ENCODE measurements at places on chromosomes 7 and 10.

- no peak for DNase-seq
These were observed 12.7 kb upstream of the HECW1 start for GRCh38 chr7:43099750-43100149.

DNA sequence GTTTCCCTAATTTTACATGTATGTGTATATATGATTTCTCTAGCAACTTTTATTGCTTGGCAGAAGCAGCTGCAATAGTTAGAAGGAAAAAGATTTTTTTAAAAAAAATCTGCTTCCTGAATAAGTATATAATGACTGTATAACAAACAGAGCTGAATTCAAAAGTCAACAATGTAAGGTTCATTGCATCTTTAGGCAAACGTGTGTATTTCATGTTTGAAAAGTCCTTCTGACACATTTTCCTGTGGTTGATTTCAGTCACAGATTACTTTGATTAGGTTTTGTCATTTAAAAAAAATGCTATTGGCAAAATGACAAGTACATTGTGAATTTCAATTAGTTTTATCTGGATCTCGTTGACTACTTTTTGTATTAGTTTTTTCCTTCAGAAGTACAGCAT, 231.0 kb downstream of the CSTF2T start:
- no peak for DNase-seq

DNA sequence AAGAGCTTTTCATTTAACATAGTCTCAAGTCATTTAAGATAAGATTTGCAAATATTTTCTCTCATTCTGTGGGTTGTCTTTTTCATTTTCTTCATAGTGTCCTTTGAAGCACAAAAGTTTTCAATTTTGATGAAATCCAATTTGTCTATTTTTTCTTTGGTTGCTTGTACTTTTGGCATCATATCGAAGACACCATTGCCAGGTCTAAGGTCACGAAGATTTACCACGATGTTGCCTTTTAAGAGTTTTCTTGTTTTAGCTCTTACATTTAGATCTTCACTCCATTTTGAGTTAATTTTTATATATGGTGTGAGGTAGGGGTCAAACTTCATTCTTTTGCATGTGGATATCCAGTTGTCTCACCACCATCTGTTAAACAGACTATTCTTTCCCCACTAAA, 34.7 kb downstream of the TMEM270 start:
- DNase-seq, result no peak

DNA sequence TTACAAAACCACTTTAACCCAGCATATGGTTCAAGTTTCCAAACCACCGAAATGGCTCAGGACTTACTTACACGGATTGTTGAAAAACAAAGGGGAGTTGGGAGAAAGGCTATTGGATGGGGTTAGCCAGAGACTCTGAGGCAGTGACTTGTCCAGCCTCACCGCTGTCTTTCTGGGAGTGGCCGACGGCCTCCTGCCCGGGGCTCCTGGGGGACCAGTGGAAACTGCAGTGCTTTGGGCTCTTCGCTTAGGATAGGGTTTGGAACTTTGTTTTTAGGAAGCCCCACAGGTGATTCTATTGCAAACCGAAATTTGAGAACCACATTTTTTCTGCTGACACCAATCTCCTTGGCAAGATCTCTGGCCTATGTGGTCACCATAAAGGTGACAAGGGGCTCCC, 38.1 kb upstream of the R3HCC1L start:
- no peak for DNase-seq

DNA sequence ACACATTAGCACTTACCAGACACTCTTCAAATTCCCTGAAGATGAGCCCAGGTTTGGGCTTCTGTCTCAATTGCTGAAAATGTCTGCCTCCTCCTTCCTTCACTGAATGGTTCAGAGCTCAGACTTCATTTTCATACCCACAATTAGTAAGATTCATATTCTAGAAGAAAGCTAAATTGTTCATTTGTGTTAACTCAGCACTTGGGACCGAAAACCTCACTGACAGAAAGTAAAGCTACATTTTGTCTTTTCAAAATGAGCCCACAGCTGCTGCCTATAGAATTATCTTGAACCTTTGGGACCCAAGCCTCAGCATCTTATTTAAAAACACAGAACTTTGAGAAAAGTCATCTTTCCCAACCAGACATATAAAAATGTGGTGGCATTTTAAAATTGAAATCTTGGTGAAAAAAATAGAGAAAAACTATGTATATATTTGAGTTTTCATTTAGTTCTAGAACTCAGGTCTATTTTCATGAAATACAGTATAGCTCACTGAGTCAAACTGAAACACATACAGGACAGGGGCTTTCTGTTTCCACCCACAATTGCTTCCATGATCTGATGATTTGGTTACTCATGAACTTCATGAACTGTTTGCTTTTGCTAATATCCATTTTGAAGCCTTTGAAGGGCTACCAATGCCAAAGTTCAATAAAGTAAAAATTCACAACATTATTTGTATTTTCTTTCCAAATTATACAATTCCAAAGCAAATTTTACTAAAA, 119.1 kb upstream of the PFKP start:
- DNase-seq, result no peak

DNA sequence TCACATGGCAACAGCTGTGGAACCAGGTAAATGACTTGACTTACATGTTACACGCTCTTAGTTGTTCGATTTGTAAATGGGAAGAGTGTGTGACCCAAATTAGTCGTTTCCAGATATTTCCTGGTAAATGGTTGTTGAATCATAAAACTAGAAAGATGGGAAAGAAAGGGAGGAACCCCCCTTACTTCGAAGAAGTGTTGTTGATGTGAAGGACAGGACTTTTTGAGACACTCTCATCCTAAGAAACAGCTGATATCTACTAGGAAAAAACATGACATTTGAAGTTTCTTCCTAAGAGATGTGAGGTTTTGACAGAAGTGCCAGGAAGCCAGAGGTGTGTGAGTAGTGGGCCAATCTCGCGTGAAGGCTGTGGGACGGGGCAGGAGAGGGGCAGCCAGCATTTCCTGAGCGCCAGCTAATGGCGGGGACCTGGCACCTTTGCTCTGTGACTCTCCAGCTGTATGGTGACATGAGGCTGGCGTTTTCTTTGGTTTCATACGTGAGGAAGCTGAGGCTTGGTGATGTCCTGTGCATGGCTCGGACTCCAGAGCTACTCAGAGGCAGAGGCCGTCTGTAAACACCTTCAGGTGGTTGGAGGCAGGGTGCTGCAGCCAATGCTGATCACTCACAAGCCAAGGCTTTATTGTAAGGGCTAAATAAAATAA, 53.7 kb downstream of the IKZF1 start:
- DNase-seq, result no peak

DNA sequence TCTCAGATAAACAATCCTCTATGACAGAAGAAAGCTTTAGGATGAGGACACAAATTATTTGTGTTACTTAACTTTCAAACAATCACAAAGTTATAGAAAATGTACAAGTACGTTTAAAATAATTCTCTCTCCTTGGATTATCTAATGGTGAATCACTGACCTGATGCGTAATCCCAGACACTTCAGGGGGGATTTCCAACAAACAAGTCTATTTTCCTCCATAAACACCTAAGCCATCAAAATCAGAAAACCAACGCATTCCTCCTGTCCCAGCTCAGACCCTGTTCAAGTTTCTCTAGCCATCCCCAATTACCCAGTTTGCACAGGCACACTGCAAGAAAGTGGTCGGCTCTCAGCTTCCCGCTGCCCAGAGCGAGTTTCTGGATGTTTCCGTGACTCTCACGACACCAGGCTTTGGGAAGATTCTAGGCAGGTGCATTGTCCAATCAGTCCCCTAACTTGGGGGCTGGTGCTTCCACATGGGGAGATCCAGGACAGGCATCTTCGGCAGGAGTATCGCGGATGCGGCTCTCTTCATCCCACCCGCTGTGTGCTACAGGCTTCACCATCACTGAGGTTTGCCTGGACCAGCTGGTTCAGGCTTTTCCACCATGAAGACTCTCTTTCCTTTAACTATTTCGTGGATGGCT, 200.0 kb downstream of the ZMYND11 start:
- DNase-seq, result no peak

- DNase-seq, result no peak
These were observed 94.5 kb upstream of the ARMC3 start for GRCh38 chr10:22833353-22833752.

GRCh38 chr10:4736183-4736582, 89.8 kb upstream of the AKR1E2 start:
- no peak for DNase-seq

GRCh38 chr7:47873762-47874161, 74.5 kb downstream of the PKD1L1 start:
- no peak for DNase-seq

GRCh38 chr10:24822590-24822989, 98.9 kb upstream of the ARHGAP21 start:
- DNase-seq, result no peak

DNA sequence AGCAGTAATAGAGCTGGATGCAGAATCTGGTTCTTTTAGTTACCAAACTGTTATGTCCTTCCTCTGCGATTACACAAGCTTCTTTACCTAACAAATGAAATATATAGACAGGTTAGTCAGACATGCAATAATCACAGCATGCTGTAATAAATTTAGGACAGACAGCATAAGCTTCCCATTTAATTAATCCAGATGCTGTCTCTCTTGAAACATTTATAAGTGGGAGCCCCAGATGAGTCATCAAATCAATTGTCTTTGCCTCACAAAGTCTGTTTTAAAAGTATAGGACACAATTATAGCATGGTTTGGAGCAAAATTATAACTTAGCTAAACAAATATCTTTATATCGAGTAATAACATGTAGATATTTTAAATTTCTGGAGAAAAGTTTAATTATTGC, 1.6 kb downstream of the CDNF start:
- no peak for DNase-seq

DNA sequence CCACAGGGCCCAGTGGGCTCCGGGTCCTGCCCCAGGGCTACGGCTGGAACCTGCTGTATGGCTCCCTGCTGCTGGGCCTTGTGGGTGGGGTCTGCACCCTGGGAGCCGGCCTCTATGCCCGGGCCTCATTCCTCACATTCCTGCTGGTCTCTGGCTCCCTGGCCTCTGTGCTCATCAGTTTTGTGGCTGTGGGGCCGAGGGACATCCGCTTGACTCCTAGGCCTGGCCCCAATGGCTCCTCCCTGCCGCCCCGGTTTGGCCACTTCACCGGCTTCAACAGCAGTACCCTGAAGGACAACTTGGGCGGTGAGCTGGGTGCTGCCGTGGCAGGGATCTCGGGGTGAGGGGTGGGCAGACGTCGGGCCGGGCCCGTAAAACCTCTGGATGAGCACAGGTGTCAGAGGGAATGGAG, 4.4 kb downstream of the SLC12A9 start:
- no peak for DNase-seq

DNA sequence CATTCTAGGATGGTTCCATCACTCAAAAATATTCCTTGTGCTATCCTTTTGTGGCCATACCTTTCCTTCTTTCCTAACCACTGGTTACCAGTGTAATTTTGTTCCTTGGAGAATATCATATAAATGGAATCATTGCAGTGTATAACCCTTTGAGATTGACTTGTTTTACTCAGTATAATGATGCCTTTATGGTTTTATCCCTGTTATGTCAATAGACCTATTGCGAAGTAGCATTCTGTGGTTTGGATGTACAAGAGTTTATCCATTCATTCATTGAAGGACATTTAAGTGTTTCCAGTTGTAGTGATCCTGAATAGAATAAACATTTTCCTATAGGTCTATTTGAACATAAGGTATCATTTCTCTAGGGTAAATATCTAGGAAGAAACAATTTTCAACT, 54.2 kb downstream of the RBM33 start:
- DNase-seq, result no peak

DNA sequence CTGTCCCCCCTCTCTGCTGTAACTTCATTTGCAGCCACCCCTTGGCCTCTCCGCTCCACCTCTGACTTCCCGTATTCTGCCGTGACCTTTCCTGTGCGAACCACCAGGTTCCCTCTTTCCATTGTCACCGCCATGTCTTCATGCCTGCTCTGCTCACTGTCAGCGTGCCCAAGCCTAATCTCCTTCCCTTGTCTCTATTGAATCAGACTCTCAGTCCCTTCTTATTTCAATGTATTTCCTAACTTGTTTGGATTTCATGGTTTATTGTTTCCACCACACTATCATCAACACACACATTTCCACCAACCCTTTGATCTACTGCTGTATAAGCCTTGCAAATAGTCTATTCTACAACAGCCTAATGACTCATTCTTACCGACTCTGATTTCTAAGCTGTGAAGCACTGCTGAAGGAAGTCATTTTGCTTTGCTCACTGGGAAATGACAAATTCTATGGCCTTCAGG, 30.0 kb upstream of the INHBA start:
- DNase-seq, result no peak

- no peak for DNase-seq
These were observed 346.8 kb downstream of the ABCA13 start for GRCh38 chr7:48518092-48518491.

DNA sequence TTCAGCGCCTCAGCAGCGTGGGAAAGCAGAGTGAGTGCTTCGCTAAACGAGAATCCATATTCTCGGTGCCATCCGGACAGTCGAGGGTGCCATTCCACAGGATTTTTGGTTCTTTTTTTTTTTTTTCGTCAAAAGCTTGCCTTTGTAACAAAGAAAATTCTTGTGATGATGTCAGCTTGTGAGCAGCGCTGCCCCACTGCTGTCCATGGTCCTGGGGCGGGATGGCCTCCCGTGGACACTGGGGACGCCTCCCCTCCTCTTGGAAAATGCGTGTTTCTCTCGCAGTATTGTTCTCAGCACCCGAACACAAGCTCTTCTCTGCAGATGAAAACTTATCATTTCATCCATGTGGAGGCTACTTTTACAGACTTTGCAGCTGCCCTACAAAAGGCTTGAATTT, 477.4 kb downstream of the TCERG1L start:
- DNase-seq, result no peak

- DNase-seq, result peak; percentile 99
These were observed 7.2 kb upstream of the FIS1 start for GRCh38 chr7:101251871-101252659.

GRCh38 chr10:72784551-72785351, 92.8 kb downstream of the MCU start:
- peak; percentile 95 for DNase-seq

GRCh38 chr7:84513061-84513460, 318.5 kb upstream of the SEMA3A start:
- DNase-seq, result peak; percentile 96

GRCh38 chr10:3265088-3265487, 92.5 kb upstream of the PITRM1 start:
- no peak for DNase-seq

- peak; percentile 18 for DNase-seq
These were observed 637.7 kb downstream of the PARD3 start for GRCh38 chr10:34177445-34177844.

GRCh38 chr7:17600340-17600752, 301.9 kb downstream of the AHR start:
- peak; percentile 16 for DNase-seq

- DNase-seq, result no peak
These were observed 950.1 kb downstream of the GRM8 start for GRCh38 chr7:126302639-126303038.

- peak; percentile 29 for DNase-seq
These were observed 336.7 kb upstream of the NPVF start for GRCh38 chr7:25565002-25565401.

GRCh38 chr7:66283003-66283920, 78.1 kb downstream of the TPST1 start:
- DNase-seq, result no peak
